Keratinocyte (primary cell): ENCODE measurements at places on chromosomes 5 and 9. TPM values are rescaled to one million over a fixed set of nuclear protein-coding genes. Genes with fewer than 3 reads are reported as not detected.

- no peaks in the 10 kb centered on the region for H3K36me3 ChIP-seq
- H3K4me3 ChIP-seq, result no peak overlapping the region
- no peak overlapping the region for H3K27ac ChIP-seq
- no peaks in the 10 kb centered on the region for H3K4me1 ChIP-seq
These were observed 132.3 kb upstream of the IRX2 start for GRCh38 chr5:2883771-2884170.

- H3K4me3 ChIP-seq, result no peak overlapping the region
- no peak for DNase-seq
- no peak overlapping the region for H3K27ac ChIP-seq
- peaks cover 32% of the 10 kb centered on the region for H3K36me3 ChIP-seq
- H3K27me3 ChIP-seq, result no peaks in the 10 kb centered on the region
- H3K4me1 ChIP-seq, result no peaks in the 10 kb centered on the region
These were observed 62.6 kb downstream of the NEK6 start for GRCh38 chr9:124320062-124320973.

GRCh38 chr5:147446523-147446922, 63.3 kb downstream of the DPYSL3 start:
- no peak overlapping the region for H3K27ac ChIP-seq
- no peaks in the 10 kb centered on the region for H3K4me1 ChIP-seq
- H3K27me3 ChIP-seq, result no peaks in the 10 kb centered on the region
- no peak for DNase-seq
- no peak overlapping the region for H3K4me3 ChIP-seq
- no peaks in the 10 kb centered on the region for H3K36me3 ChIP-seq

DNA sequence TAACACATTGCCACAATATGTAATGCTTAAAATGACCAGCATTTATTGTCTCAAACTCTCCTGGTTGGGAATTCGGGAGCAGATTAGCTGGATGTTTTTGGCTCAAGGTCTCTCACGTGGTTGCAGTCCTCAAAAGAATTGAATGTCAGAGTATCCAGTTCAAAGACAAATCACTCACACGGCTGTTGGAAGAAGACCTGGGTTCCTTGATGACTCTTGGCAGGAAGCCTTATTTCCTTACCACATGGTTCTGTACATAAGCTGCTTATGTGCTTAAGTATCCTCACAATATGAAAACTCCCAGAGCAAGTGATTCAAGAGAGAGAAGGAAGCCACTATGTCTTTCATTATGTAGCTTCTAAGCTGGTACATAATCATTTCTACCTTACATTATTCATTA, 230.3 kb upstream of the PTPRD start:
- H3K27ac ChIP-seq, result no peak overlapping the region
- no peaks in the 10 kb centered on the region for H3K4me1 ChIP-seq
- H3K36me3 ChIP-seq, result no peaks in the 10 kb centered on the region
- no peaks in the 10 kb centered on the region for H3K27me3 ChIP-seq
- no peak overlapping the region for H3K4me3 ChIP-seq

- no peaks in the 10 kb centered on the region for H3K36me3 ChIP-seq
- no peak overlapping the region for H3K4me3 ChIP-seq
- no peaks in the 10 kb centered on the region for H3K27me3 ChIP-seq
- no peak overlapping the region for H3K27ac ChIP-seq
- DNase-seq, result no peak
- no peaks in the 10 kb centered on the region for H3K4me1 ChIP-seq
These were observed 56.2 kb upstream of the TNPO1 start for GRCh38 chr5:72760259-72760658.

GRCh38 chr9:95834281-95834907, 41.1 kb upstream of the ERCC6L2 start:
- no peaks in the 10 kb centered on the region for H3K27me3 ChIP-seq
- H3K36me3 ChIP-seq, result no peaks in the 10 kb centered on the region
- no peak for DNase-seq
- H3K4me1 ChIP-seq, result no peaks in the 10 kb centered on the region
- no peak overlapping the region for H3K4me3 ChIP-seq

GRCh38 chr5:3642231-3642630, 46.6 kb downstream of the IRX1 start:
- DNase-seq, result no peak
- no peaks in the 10 kb centered on the region for H3K27me3 ChIP-seq
- H3K4me3 ChIP-seq, result no peak overlapping the region
- H3K27ac ChIP-seq, result no peak overlapping the region
- H3K36me3 ChIP-seq, result no peaks in the 10 kb centered on the region
- no peaks in the 10 kb centered on the region for H3K4me1 ChIP-seq

DNA sequence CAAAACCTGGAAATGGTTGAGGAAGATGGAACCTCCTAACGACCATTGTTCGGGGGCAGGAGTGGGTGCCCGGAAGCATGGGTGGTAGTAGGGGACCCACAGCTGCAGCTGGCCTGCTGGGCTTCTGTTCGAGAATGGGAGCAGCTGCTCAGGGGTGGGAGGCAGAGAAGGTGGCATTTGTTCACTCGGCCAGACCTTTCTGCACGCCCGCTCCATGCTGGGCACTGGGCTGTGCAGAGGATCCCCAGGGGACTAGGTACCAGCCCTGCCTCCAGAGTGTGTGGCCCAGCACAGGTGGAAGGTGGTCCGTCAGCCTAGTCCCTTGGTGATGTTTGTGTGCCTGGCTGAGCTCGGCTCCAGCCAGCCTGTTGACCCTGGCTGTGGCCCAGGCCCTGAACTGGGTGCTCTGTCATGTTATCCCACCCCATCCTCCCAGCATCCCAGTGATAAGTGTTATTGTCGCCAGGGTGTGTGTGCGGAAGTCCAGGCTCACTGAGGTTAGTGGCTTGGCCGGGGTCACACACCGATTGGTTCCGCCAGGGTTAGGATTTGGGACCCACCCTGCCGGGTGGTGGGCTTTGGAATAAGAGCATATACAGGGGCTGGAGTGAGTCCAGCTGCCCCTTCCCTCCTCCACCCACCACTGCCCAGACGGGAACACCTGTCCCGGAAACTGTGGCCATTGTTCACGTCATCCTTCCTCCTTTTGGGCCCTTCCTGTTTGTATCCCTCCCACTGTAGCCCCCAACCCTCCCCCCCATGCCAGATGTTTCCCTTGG, 4.8 kb downstream of the N4BP3 start:
- no peak overlapping the region for H3K27ac ChIP-seq
- no peaks in the 10 kb centered on the region for H3K27me3 ChIP-seq
- peaks cover 5% of the 10 kb centered on the region for H3K36me3 ChIP-seq
- no peak overlapping the region for H3K4me3 ChIP-seq
- no peak for DNase-seq

GRCh38 chr9:86575137-86575536, 220.9 kb upstream of the TUT7 start:
- no peak overlapping the region for H3K27ac ChIP-seq
- no peaks in the 10 kb centered on the region for H3K36me3 ChIP-seq
- H3K27me3 ChIP-seq, result no peaks in the 10 kb centered on the region
- no peak for DNase-seq
- H3K4me3 ChIP-seq, result no peak overlapping the region

DNA sequence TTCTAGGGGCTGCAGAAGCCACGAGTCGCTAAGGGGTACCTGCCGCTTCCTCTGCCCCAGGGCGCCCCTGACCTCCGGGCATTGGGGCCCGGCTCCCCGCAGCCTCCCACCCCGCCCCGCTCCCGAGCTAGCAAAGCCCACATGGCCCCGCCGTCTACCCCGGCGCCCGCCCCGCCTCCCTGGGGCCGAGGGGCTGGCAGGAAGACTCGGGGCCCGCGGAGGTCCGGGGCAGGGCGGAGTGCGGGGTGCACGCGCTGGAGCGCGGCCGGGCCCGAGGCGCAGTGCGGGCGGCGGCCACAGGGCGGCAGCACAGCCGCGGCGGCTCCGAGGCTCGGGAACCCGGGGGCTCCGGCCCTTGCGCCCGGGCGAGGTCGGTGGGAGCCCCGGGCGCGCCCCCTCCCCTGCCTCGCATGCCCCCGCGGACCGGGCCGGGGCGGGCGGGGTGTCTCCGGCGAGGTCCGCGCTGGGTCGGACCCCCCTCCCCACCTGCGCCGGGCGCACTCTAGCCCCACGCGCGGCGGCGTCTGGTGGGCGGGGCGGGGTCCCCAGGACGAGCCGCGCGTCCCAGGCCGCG, 6.7 kb downstream of the NRARP start:
- no peak for DNase-seq
- H3K27ac ChIP-seq, result no peak overlapping the region
- no peaks in the 10 kb centered on the region for H3K36me3 ChIP-seq
- no peak overlapping the region for H3K4me3 ChIP-seq
- peaks cover 3% of the 10 kb centered on the region for H3K4me1 ChIP-seq

DNA sequence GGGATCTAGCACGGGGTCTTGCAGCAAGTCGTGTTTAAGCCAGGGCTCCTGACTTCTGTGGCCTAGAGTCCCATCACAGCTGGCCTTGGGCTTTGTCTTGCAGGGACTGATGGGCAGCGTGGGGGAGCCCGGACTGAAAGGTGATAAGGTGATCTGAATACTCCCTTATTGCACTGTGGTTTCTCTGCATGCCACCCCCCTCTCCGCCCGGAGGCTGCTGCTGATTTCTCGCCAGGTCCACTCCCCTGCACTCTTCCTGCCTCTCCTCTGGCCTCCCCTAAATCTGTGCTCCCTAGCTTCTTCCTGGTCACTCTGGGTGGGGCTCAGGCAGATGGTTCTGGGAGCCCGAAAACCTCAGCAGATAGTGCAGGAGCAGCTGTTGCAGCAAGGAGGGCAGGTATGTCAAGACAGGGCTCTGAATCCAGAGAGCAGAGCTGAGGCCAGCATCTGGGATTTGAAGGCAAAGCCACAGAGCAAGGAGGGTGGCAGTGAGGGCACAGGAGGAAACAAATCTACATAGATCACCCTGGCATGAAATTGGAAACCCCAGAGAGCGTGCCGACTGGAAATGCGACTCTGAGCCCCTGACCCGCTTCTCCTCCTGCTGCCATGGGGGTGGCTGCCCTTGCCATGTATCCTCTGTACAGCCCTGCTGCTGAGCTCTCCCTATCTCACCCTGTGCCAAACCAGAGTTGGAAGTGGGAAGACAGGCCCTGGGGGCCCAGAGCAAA, 76.5 kb downstream of the COL27A1 start:
- H3K27ac ChIP-seq, result no peak overlapping the region
- H3K36me3 ChIP-seq, result peaks cover 11% of the 10 kb centered on the region
- H3K4me1 ChIP-seq, result no peaks in the 10 kb centered on the region
- no peak overlapping the region for H3K4me3 ChIP-seq

GRCh38 chr9:98550206-98550820, 158.4 kb downstream of the GABBR2 start:
- H3K4me1 ChIP-seq, result no peaks in the 10 kb centered on the region
- H3K36me3 ChIP-seq, result no peaks in the 10 kb centered on the region
- no peak overlapping the region for H3K4me3 ChIP-seq
- no peak for DNase-seq

DNA sequence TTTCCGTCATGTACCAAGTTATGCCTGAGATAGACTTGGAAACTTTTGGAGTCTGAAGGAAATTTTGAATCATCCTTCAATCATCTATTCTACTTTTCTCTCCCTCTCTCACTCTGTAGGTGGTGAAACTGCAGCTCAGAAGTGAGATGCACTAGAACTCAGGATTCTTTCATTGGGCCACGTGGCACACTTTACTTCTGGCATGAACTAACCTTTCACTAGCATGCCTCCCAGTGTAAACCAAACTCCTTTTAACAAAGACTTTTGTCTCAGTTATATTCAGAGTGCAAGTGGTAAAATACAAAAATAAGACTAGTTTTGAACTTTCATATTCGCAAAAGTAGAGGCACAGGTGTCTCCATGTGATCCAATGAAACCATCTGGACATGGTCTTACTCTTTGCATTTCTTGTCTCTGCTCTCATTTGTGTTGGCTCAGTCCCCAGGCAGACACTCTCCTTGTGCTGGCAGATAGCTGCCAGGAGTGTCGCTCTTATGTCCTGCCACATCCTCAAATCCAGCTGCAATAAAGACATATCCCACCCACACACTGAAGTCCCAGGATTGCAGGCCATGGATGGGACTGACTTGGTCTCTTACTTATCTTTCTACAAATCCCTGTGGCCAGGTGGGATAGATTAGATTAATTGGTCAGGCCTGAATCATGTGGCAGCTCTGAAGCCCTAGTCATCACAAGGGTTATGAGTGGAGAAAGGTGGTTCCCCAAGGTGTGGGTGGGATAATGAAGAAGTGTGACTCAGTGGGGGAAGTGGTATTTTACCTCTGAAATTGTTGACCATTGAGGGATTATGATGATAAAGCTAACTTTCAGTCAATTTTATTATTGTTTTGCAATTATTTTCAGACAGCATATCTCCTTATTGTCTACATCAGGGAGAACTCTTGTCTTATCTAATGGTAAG, 267.5 kb downstream of the GABRB2 start:
- no peak for DNase-seq
- no peaks in the 10 kb centered on the region for H3K36me3 ChIP-seq
- no peak overlapping the region for H3K4me3 ChIP-seq
- H3K27me3 ChIP-seq, result no peaks in the 10 kb centered on the region
- no peaks in the 10 kb centered on the region for H3K4me1 ChIP-seq
- H3K27ac ChIP-seq, result no peak overlapping the region

- peaks cover 3% of the 10 kb centered on the region for H3K27me3 ChIP-seq
These were observed 127.6 kb downstream of the GADD45G start for GRCh38 chr9:89732295-89732938.

- H3K36me3 ChIP-seq, result no peaks in the 10 kb centered on the region
- no peaks in the 10 kb centered on the region for H3K27me3 ChIP-seq
- no peak overlapping the region for H3K27ac ChIP-seq
- DNase-seq, result no peak
- H3K4me3 ChIP-seq, result no peak overlapping the region
- H3K4me1 ChIP-seq, result peaks cover 8% of the 10 kb centered on the region
These were observed 11.1 kb downstream of the ERGIC1 start for GRCh38 chr5:172845154-172845553.

GRCh38 chr5:127508644-127509373, 8.6 kb upstream of the PRRC1 start:
- no peak overlapping the region for H3K27ac ChIP-seq
- H3K4me3 ChIP-seq, result no peak overlapping the region
- H3K36me3 ChIP-seq, result no peaks in the 10 kb centered on the region
- H3K4me1 ChIP-seq, result no peaks in the 10 kb centered on the region
- no peak for DNase-seq

- H3K27me3 ChIP-seq, result no peaks in the 10 kb centered on the region
- peaks cover 17% of the 10 kb centered on the region for H3K36me3 ChIP-seq
- DNase-seq, result no peak
- no peak overlapping the region for H3K27ac ChIP-seq
- no peaks in the 10 kb centered on the region for H3K4me1 ChIP-seq
These were observed 51.0 kb downstream of the MTAP start for GRCh38 chr9:21853414-21853813.

DNA sequence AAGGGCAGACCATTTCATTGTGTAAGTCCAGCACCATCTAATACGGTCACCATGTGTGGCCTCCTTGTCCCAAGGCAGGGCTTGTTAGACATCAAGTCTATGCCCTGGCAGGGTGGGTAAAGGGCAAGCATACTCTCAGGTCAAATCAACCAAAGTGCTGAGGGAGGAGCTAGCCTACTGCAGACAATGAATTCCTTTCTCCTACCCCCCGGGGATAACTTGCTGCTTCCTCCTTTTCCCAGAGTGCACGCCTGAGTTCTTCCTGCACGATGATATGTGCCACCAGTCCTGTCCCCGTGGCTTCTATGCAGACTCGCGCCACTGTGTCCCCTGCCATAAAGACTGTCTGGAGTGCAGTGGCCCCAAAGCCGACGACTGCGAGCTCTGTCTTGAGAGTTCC, 71.4 kb downstream of the RFK start:
- H3K36me3 ChIP-seq, result no peaks in the 10 kb centered on the region
- no peaks in the 10 kb centered on the region for H3K27me3 ChIP-seq
- no peak overlapping the region for H3K27ac ChIP-seq
- no peak overlapping the region for H3K4me3 ChIP-seq
- peaks cover 4% of the 10 kb centered on the region for H3K4me1 ChIP-seq

The TLR4 gene
- 0.05 to 0.09 TPM (median 0.07 TPM) in 3 replicates for polyA plus RNA-seq

The IL7R gene
- 2.8 to 5.9 TPM (median 4.7 TPM) in 3 replicates for polyA plus RNA-seq

The HINT1 gene
- 467 to 857 TPM (median 731 TPM) in 3 replicates for polyA plus RNA-seq

The WDR70 gene
- polyA plus RNA-seq, result 17.4 to 25.1 TPM (median 18.4 TPM) in 3 replicates

The PPIC gene
- 26.5 to 40.1 TPM (median 28.1 TPM) in 3 replicates for polyA plus RNA-seq

The IL33 gene
- 1.6 to 33.2 TPM (median 7.8 TPM) in 3 replicates for polyA plus RNA-seq

The ZNF658 gene
- polyA plus RNA-seq, result 2.2 to 3.7 TPM (median 3.6 TPM) in 3 replicates

The NRG2 gene
- polyA plus RNA-seq, result 0.12 to 0.21 TPM (median 0.13 TPM) in 3 replicates

The AGXT2 gene
- not detected in 3 replicates for polyA plus RNA-seq
